Gastrocnemius medialis (tissue), 4 donors: ENCODE measurements at places on chromosomes 5 and 9.

DNA sequence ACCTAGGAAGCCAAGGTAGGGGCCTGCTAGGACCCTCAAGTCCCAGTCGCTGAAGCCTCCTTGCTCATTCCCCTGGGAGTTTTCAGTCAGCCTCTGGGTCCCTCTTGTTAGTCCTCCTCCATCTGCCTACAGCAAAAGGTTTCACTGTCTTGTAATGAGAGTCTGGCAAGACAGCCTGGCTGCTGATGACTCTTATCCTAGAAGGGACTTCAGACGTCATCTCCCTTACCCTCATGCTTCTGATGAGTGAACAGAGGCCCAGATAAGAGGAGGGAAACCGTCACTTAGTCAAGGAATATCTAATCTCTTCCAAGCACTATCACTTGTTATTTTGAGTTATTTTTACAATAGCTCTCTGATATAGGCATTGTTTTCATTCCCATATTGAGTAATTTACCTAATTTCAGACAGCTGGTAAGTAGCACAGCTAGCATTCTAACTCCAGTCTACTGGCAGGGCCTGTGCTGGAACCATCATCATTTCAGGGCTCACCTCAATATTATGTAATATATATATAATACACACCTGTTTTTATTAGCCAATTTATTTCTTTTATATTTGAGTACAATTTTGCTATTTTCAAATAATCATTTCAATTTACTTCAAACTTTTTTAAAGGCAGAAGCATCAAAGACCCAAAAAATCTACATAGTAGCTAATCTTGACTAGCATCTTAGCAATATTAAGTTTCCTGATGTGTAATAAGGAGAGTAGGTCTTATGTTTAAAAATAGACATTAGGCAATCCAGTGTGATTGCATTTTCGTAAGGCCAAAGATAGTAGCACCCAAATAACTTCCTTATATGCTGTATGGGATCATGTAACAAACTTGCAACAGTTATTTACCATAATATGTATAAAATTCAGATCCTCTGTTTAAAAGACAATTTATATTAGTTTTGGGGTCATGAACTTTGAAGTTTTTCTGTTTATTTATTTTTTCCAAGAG is 7.9 kb downstream of the CMYA5 start:
- DNase-seq: peak; percentile 64

- peak; percentile 41 for DNase-seq
Observed at GRCh38 chr9:127974769-127975261, 6.0 kb downstream of the EEIG1 start.

- DNase-seq: no peak
Observed at GRCh38 chr9:72855890-72856523, 96.8 kb downstream of the ALDH1A1 start.

DNA sequence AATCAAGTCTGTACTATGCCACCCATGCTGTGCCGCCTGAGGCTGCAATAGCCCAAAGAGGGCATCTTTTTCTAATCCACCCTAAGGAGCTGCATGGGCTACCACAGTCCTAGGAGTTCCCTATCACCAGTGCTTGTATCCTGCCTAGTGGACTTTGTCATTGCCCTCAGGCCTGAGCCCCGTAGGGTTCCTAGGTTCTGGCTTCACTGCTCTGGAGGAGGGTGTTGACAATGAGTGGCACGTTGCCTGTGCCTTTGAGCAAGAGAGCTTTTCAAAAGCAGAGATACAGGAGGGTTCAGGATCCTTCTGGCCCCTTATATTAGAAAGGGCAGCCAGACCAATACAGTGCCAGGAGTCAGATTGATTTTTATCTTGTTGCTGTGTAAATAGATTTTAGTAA is 93.0 kb downstream of the PRDM6 start:
- DNase-seq: no peak

DNA sequence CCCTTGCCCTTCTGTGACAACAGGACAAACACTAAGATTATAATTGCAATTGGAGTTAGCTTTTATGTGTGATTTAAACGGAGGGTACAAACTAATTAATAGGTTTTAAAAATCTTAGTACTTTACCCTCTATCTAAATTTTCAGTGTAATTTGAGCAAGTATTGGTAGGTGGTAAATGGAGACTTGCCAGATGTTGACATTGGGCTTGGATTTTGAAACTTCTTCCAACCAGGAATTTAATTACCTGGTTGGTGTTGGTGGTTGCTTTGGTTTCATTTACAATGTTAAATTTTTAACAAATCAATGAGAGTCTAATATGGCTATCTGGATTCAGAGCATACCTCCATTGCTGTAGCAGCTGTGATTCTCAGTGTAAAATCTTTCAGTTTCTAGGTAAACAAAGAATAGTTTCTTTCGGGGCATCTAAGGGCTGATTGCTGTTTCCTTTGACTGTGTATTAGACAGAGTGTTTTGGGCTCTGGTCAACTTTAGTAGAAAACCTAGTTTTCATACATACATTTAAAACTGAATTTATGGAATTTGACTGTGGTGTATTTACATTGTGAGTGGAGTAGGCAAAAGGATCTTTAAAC is 1.9 kb downstream of the DAPK1 start:
- no peak for DNase-seq

- DNase-seq: peak; percentile 97
Observed at GRCh38 chr9:99357575-99357974, 135.5 kb downstream of the SEC61B start.

- no peak for DNase-seq
Observed at GRCh38 chr5:136028090-136028489, 698 bp upstream of the TGFBI start.

DNA sequence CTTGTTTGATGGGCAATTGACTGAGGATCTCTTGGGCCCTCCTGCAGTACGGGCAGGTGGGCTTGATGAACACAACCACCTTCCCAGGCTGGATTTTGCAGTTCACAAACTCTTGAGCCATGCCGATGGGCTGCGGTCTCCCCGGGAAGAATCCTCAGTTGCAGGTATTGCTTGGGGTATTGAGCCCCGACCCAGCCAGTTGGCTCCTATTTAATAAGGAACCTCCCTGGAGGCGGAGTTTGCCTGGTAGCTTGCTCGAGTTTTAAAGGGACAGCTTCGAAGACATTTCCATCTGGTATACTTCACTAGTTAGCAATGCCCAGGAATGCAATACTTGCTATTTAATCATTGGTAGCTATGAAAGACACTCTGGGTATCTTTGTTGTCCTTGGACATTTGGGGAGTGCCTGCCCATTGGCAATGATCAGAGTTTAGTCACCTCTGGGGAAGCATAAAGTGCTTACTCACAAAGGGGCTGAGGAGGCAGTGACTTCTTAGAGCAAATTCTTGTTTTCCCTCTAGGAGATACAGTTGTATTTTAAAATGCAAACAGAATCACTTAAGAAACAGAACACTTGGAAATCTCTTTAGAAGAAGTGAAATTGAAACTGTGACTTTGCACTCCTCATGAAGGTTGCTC is at the start of gene GLRX:
Gene GLRX (minus strand): TSS at position 185 of the 640 bp plus-strand sequence. CDS start 64 bp downstream, at position 121.
- DNase-seq: peak; percentile 80

- no peak for DNase-seq
Observed at GRCh38 chr9:136394312-136395019, 5.5 kb downstream of the SNAPC4 start.

- DNase-seq: peak; percentile 47
Observed at GRCh38 chr9:22036866-22037626, 27.9 kb upstream of the CDKN2B start.

- DNase-seq: no peak
Observed at GRCh38 chr5:133114933-133115310, 63.1 kb downstream of the HSPA4 start.

GRCh38 chr5:83025690-83026478 is 51.3 kb downstream of the TMEM167A start:
- no peak for DNase-seq

GRCh38 chr9:114355821-114356220 is 26.2 kb downstream of the ORM2 start:
- no peak for DNase-seq

GRCh38 chr5:124408738-124409453 is 337.5 kb downstream of the ZNF608 start:
- DNase-seq: no peak

GRCh38 chr5:178699681-178700253 is 30.7 kb downstream of the ZNF354A start:
- DNase-seq: no peak

DNA sequence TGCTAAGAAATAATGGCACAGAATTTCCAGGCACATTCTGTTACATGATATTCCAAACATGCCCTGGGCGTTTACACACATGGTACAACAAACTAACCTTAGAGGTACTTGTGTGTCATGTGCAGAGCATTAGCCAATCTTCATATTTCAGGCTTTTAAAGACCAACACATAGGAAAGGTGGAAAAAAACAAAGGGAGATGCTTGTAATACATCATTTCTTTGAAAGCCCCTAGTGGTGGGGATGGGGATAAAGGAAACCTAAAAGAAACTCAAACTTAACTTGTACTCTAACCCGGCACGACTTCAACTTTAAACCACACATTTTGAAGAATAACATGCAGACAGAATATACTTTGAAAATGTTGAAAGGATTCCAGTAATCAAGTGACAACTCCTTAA is 133.6 kb downstream of the PTPRD start:
- no peak for DNase-seq

DNA sequence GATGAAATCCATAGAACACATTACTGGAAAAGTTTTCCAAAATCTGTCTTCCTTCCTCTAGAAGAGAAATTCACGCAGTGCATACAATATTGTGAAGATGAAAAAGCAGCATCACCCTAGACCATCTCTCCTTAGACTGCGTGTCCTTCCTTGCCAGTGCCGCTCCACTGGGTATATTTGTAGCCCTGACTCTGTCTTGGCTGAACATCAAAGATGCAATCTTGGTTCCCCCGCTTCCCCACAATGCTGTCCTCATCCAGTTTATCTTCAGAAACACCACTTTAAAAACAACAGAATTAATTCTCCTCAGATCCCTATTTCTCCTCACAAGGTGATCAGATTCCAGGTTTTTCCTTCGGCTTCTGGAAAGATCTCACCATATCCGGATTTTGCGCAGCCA is 53.9 kb downstream of the ROR2 start:
- DNase-seq: no peak

- DNase-seq: no peak
Observed at GRCh38 chr5:17287501-17288155, 70.2 kb downstream of the BASP1 start.

GRCh38 chr5:178072749-178073148 is 40.6 kb upstream of the N4BP3 start:
- DNase-seq: no peak

DNA sequence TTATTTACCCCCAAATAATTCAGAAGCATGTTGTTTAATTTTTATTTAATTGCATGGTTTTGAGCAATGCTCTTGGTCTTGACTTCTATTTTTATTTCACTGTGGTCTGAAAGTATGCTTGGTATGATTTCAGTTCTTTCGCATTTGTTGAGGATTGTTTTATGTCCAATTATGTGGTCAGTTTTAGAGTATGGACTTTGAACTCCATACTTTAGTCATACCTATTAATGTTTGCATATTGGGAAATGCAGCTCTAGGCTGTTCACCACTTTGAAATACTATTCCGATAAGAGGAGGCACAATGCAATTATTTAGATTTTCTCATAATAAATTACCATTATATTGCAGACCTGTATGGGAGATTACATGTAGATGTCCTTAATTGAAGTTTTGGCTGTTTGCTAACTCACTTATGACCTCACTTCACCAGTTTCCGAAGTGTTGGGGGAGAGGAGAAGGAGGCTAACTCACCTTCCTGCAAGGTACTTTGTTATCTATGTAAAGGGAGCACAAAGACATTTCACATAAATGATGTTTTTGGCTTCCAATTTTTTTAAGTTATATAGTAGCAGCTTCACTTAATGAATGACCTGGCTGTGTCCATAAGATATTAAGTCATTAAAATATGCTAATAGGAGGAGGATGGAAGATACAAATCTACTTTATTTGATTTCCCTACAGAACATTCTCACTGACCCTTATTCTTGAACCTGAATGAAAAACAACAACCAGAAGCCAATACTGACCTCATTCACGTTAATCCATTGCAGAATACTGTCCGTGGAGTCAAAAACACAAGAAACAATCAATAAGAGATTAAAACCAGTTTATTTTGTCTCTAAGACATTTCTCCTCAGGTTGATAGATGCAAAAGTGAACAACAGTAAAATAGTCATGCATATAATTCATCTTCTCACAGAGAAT is 970.3 kb upstream of the ARRDC3 start:
- DNase-seq: no peak

GRCh38 chr5:170748951-170749471 is 34.5 kb upstream of the GABRP start:
- no peak for DNase-seq

- no peak for DNase-seq
Observed at GRCh38 chr5:88930335-88930734, 47.4 kb upstream of the MEF2C start.

- DNase-seq: no peak
Observed at GRCh38 chr5:140113180-140113698, 670 bp upstream of the PURA start.

DNA sequence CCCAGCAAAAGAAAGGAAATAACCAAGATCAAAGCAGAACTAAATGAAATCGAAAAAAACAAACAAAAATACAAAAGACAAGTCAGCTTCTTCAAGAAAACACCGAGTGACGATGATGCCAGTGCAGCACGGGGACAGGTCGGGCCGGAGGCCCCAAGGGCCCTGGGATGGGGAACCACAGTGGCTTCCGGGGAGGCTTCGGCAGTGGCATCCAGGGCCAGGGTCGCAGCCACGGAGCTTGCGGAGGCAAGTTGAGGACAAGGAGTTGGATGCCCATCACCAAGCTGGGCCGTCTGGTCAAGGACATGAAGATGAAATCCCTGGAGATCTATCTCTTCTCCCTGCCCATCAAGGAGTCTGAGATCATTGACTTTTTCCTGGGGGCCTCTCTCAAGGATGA is 53.2 kb upstream of the WDR41 start:
- DNase-seq: no peak

GRCh38 chr5:103255691-103256090 is 2.9 kb upstream of the MACIR start:
- DNase-seq: no peak

- no peak for DNase-seq
Observed at GRCh38 chr5:137304226-137304874, 194.8 kb downstream of the SPOCK1 start.

DNA sequence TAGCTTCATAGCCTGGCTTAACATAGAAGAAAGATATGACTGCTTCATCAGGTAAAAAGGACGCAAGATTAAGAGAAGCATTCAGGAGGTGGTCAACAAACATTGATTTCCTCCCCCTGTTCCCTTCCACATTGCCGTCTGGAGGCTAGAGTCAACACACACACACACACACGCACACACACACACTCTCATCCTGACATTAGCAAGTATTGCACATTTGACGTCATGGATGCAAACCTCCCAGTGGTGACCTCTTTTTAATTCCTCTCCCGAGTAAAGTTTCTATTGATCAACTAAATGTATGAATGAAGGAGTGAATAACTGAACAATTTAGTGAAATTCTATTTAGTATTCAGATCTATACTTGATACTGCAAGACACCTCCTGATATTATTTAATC is 332.8 kb downstream of the ELAVL2 start:
- no peak for DNase-seq

DNA sequence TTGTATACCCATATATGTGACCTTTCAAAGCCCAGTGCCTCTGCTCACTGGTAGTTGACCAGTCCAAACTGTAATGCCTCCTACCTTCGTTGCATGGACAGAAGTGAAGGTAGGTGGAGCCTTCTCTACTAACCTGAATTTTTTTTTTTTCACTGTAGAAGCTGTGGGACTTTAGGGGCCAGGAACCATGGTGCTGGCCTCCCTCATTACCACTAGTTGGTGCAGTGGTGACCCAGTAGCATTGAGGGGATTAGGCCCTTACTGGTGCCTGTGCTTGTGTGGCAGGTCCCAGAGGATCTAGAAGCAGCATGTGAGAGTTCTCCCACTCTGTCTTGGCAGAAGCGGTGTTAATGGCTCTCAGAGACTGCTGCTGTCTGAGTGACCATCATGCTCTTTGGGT is 2.3 kb downstream of the RALGPS1 start:
- DNase-seq: no peak

GRCh38 chr5:175288048-175288621 is 155.8 kb downstream of the DRD1 start:
- no peak for DNase-seq
